ENCODE measurements at places on chromosomes 4 and X. TPM values are rescaled to one million over a fixed set of nuclear protein-coding genes. Genes with fewer than 3 reads are reported as not detected.

The KLHL34 gene
- total RNA-seq = 0.23 TPM

The EFHC2 gene
- total RNA-seq = 8.1 TPM

The MTHFD2L gene
- total RNA-seq = 72.2 TPM

The BEX5 gene
- 57.9 TPM for total RNA-seq

The VCX2 gene
- total RNA-seq = not detected

The ALG13 gene
- total RNA-seq = 55.6 TPM

The DHRSX gene
- 25.8 TPM for total RNA-seq

The FAM241A gene
- 2.3 TPM for total RNA-seq

The GABRB1 gene
- total RNA-seq = 120 TPM

The VCX gene
- not detected for total RNA-seq

The GAGE1 gene
- total RNA-seq = not detected

The STATH gene
- not detected for total RNA-seq

The EOLA1 gene
- 13.4 TPM for total RNA-seq

The ZXDA gene
- total RNA-seq = 21.2 TPM

The WFS1 gene
- 12.7 TPM for total RNA-seq

The TMEM144 gene
- 9.7 TPM for total RNA-seq

The LINC00632 gene
- 79.8 TPM for total RNA-seq

The CTAG2 gene
- not detected for total RNA-seq

The TBC1D9 gene
- 112 TPM for total RNA-seq

The XAGE1A gene
- total RNA-seq = not detected

The APLN gene
- 4.4 TPM for total RNA-seq

The TMPRSS11A gene
- total RNA-seq = not detected

The SMIM31 gene
- not detected for total RNA-seq

The AGA gene
- 21.5 TPM for total RNA-seq

The ATP8A1 gene
- total RNA-seq = 197 TPM

The TSPAN6 gene
- total RNA-seq = 41.1 TPM

The LPAR4 gene
- total RNA-seq = 6.0 TPM

The FHIP1A gene
- 2.1 TPM for total RNA-seq

The FRMD7 gene
- 0.46 TPM for total RNA-seq

The EVC2 gene
- 1.8 TPM for total RNA-seq

The IL2RG gene
- not detected for total RNA-seq

The HEPH gene
- 13.1 TPM for total RNA-seq

The ADH4 gene
- total RNA-seq = not detected

The PCDH7 gene
- total RNA-seq = 128 TPM

The ARMCX6 gene
- 22.4 TPM for total RNA-seq

The TKTL1 gene
- total RNA-seq = 0.69 TPM

The TMPRSS11D gene
- not detected for total RNA-seq

The HMGN5 gene
- 4.2 TPM for total RNA-seq

The UCHL1 gene
- 1,495 TPM for total RNA-seq

The PCSK1N gene
- 157 TPM for total RNA-seq

The MAGEB1 gene
- not detected for total RNA-seq

The NOX1 gene
- not detected for total RNA-seq

The UPF3B gene
- total RNA-seq = 5.8 TPM
